ENCODE measurements at places on chromosomes 12 and 14.

DNA sequence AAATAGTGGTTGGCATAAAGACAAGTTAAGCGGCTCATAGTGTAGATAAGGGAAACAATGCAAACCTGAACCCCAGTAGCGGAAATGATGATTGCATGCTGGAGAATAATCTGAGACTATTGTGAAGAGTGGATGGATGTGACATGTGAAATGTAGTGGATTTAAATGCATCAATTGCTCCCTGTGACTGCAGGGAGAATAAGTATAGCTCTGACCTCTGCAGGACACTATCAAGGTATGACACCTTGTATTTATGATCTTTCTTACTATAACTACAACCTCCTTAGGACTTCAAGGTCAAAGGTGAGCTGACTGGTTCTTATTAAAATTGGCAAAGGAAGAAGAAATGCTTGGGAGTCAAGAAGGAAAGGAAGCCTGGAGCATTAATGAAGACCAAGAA lies 285.6 kb downstream of the GRIN2B start:
- DNase-seq = no peak

GRCh38 chr12:32522331-32523221 lies 123.2 kb downstream of the FGD4 start:
- no peak for DNase-seq

GRCh38 chr12:45256721-45257120 lies 40.8 kb downstream of the ANO6 start:
- no peak for DNase-seq

- DNase-seq = no peak
These were observed 136.5 kb upstream of the MYL2 start for GRCh38 chr12:111056618-111057521.

GRCh38 chr12:52080403-52081251 lies 1.1 kb downstream of the SMIM41 start:
- no peak for DNase-seq

DNA sequence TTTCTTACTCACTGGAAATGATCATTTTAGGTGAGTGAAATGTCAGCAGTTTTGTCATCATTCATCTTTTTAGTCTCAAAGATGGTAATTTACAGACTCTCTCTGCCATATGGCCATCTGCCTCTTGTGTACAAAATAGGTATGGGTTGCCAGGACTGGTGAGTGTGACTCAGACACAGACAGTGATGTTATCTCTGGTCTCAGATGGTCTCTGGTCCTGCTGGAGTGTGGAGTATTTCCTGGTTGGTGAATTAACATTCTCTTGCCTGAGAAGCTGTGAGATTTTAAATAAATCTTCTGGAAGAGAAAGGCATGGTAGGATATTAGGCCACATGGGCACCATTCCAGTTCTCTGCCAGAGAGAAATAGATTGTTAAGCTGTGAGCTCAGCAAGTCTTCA lies 207.0 kb downstream of the ATP23 start:
- peak; percentile 4 for DNase-seq

DNA sequence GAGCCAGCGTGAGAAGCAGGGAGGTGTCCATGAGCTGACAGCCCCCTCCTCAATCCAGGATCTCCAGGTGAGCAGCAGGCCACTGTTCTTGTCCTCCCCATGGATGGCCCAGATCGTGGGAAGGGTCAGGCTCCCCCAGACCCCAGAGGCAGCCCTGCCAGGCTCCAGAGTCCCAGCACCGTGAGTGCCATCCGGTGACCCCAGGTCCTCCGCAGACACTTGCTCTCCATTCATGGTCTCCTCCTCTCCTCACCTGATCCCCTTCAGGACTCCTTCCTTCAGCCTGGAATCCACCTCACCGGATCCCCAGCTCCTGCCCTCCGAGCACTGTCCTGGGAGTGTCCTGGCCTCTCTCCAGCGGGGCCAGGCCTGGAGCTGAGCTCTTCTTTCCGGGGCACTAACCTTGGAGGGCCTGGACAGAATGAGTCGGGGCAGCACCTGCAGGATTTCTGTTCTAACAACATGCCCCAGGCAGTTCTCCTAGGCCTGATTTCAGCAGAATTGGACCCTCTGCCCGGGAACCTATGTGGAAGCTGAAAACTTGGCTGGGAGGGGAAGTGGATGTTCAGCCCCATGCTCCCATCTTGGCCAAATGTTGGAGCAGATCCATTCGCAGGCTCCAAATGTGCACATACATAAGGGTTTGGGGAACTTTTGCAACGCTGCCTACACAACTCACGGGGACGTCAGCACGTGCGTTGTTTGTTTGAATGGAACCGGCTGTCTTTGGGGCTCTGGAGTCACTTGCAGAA lies 341.6 kb upstream of the SFSWAP start:
- no peak for DNase-seq

- DNase-seq = no peak
These were observed 435.0 kb upstream of the STXBP6 start for GRCh38 chr14:25484906-25485305.

DNA sequence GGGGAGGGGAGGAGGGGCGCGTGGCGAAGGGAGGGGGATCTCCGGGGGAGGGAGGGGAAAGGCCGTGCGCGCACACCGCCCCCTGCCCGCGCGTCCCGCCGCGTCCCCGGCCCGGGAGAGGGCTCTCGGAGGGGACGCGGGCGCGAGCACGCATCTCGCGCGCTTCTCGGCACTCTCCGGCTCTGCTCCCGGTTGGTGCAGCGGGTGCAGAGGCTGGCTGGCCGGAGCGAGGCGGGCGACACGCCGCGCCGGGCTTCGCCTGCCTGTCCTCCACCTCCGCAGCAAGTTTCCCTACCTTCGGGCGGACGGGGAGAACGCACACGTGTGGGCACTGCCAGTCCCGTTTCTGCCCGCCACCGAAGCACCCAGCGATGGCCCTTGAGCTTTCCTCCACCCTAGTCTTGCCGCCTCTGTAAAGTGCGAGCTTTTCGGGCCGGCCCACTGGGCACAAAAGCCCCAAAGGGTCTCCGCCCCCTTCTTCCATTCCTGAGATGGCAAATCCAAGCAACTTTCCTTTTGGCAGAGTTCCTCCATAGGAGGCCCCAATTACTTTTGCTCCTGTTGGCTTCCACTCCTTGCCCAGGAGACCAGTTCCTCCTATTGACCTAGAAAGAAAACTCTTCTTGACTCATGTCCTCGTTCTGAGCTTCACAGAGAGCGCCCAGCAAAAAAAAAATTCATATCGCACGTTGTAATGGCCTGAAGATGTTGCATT lies 363 bp upstream of the CSAD start:
- DNase-seq = no peak

DNA sequence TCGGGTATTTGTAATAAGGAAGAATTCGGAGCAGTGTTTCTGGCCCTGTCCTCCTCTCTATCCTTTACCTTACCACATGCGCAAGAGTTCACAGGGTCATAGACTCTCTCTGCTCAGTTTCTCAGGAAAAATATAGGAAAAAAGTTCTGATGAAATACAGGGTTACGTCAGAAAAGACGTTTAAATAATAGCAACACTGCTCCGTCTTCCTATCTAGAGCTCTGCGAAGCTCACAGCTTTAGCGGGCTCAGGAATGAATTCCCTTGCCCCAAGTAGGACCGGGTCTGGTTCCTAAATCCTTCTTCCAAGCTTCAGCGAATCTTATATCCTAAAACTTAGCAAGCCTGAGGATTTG lies 365 bp downstream of the CCDC59 start:
- no peak for DNase-seq

DNA sequence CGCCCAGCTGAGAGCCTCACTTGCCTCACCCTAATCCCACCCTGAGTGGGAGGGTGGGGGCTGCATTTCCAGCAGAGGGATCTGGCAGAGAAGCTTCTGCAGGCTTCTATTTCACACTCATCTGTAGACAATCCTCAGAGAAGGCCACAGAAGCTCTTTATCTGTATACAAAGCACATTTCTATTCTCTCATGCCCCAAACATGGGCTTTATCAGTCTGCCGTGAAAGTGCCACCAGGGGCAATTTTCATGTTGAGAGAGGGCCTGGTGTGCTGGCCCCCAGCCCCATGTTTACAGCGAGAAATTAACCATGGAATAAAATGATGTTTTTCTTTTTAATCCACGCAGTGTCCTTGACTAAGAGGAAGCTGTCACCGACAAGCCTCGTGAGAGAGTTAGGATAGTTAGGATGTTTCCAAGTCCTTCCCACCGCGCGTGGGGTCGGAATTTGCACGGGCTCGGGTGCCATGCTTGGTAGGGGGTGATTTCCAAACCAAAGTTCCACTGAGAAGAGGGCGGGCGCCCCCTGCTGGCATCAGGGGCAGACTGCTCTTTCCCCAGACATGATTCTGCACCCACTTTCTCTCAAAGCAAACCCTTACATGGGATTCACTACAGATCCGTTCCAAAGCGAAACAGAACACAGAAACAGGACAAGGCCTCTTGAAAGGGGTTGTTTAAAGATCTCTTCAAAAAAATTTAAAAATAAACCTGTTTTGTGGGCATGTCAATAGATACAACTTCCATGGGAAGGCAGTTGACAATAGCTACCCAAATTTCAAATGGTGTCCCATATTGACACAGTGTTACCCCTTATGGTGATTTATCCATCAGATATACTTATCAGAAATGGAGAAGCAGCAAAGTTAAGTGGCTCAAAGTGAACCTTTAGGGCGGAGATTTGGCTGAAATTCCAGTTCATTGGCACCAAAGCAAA lies 19.4 kb downstream of the BDKRB1 start:
- no peak for DNase-seq

GRCh38 chr12:82359115-82359478 lies 768 bp downstream of the METTL25 start:
- DNase-seq = no peak

DNA sequence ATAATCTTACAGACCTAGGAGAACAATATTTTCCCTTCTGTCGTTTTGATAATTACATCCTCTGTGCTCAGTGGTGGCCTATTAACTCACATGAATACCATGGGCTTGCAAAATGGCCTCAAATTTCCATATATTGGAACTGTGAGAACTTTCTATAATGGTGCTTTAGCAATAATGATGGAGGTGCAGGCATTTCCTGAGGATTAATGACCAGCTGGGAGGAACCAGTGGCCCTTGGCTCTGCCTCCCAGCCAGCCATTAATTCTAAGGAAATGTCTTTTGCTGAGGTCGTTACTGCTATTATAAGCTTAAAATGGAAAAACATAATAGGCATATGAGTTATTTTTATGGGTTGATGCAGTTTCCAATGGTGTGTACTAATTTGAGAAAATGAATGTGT lies 33.6 kb downstream of the HMGA2 start:
- no peak for DNase-seq

- DNase-seq = no peak
These were observed 215.4 kb upstream of the C14orf180 start for GRCh38 chr14:104363891-104364760.

- no peak for DNase-seq
These were observed 352.1 kb downstream of the ATP23 start for GRCh38 chr12:58293308-58293982.

- DNase-seq = no peak
These were observed 30.3 kb downstream of the EEA1 start for GRCh38 chr12:92898755-92899154.

DNA sequence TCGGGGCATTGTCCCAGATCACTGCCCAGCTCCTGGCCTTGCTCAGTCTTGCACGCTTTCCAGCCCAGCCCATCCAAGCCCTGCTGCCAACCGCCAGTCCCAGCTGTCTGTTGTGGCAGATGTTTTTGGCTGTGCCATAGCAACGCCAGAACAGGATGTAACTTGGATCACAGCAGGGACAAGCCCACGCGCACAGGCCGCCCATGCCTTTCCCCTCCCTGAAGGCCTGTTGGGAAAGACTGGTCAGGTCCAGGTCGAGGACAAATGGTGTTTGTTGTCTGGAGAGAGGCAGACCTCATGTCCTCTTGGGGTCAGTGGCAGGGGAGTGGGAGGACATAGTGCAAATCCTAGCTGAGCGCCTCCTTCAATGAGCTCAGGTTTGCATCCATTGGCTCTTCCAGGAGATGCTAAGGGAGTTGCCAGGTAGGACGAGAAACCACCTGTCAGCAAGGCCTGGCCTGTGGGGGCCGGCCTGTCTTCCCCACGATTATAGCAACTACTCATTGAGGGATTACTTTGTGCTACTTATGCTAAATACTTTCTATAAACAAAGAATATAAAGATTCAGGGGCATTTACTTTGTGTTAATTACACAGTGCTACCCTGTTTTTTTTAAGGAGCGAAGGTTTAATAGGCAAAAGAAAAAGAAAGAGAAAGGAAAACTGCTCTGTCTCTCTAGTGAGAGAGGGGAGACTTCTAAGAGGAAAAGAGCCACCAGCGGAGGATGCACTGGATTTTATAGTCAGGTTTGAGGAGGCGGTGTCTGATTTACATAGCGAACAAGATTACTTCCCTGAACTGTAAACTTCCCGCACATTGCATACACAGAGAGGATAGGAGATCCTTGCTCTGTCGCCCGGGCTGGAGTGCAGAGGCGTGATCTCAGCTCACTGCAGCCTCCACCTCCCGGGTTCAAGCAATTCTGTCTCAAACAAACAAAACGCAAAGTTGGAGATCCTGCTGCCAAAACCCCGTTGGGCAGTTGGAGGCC lies 42.8 kb upstream of the CORO1C start:
- no peak for DNase-seq

- DNase-seq = no peak
These were observed 50.4 kb downstream of the GXYLT1 start for GRCh38 chr12:42094277-42094676.

DNA sequence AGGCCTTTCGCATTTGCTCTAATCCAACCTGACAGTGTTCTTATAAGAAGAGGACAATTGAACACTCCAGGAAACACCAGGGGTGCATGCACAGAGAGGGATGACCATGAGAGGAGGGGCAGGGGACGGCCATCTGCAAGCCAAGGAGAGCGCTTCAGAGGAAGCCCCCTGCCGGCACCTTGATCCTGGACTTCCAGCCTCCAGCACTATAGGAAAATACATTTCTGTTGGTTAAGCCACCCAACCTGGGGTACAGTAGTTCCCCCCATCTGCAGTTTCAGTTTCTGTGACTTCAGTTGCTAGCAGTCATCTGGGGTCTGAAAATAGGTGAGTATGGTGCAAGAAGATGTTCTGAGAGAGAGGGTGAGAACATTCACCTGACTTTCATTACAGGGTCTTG lies 64.7 kb downstream of the CLMN start:
- no peak for DNase-seq

DNA sequence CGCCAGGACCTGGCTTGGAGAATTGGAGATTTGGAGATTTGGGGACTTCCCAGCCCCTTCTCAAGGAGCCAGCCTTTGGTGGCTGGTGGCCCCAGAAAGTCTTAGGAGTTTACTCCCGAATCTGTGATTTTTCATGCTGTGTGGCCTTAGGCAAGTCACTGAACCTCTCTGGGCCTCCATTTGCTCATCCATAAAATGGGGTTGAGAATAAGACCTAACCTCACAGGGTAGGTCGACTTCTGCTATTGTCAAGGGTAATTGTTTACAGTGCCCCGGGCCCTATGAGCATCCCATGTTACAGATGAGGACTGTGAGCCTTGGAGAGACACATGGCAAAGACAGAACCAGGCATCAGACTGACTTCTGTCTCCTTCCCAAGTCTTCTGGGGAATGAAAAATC lies 16.2 kb upstream of the TMEM119 start:
- no peak for DNase-seq

GRCh38 chr12:49924628-49925246 lies 21.0 kb upstream of the FAIM2 start:
- no peak for DNase-seq

- DNase-seq = peak; percentile 78
These were observed 1.4 kb upstream of the CCDC85C start for GRCh38 chr14:99605299-99605961.

GRCh38 chr14:37665951-37666350 lies 70.5 kb downstream of the TTC6 start:
- DNase-seq = no peak
